RKO (cell line): ENCODE measurements at places on chromosomes 6 and 20.

- DNase-seq, result no peak
Observed at GRCh38 chr6:128513878-128514277, 6.5 kb downstream of the PTPRK start.

DNA sequence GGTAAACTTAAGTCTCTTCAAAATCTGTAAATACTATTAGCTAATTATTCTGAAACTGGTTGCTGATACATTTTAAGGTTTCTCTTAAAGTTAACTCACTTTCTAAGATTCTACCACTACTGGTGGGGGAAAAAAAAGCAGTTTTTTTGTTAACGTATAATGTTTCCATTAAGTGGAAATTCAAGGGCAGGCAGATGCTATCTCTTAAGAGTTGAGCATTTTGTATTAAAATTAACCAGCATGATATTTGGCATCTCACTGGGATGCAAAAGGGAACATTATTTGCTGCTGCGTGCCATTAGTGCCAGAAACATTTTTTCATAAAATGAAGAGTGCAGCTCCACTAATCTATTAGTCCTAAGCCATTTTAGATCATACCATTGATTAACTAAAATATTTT lies 246.2 kb downstream of the PRKN start:
- DNase-seq, result no peak

DNA sequence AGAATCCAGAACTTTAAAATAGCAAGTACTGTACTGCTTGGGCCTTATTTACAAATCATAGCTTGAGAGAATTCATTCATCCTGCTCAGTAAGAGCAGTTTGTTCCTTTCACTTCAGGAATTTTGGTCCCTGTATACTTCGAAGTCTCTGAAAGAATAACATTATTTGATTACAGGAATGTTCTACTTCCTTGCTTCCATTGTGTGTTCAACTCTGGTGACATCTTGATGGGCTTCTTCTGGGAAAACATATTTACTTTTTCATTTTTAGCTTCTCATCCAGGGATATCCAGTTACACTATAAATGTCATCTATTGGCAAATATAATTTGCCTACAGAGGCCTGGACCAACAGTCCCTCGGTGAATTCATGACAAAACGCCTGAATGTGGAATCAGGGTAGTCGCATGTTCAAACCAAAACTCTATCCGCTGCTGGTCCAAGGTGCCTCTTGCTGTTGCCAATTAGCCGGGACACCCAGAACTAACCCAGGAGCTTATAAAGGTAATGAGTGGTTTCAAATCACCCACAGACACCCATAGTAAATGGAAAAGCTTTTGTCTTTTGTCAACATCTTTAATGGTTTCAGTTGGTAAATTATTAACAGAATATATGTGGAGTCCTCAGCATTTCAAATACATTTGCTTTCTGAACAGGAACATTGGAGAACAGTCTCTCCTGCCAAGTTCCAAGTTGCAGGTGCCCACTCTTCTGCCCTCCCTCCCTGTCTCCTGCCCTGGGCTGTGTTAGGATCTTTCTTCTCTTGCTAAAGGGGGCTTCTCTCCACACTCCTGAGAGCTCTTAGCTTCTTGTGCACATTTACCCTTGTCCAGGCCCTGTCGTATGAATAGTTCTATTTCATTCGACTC lies 162.5 kb upstream of the CITED2 start:
- no peak for DNase-seq

- no peak for DNase-seq
Observed at GRCh38 chr6:80553071-80553740, 446.7 kb downstream of the BCKDHB start.

- DNase-seq, result no peak
Observed at GRCh38 chr6:6851949-6852261, 255.9 kb upstream of the RREB1 start.

DNA sequence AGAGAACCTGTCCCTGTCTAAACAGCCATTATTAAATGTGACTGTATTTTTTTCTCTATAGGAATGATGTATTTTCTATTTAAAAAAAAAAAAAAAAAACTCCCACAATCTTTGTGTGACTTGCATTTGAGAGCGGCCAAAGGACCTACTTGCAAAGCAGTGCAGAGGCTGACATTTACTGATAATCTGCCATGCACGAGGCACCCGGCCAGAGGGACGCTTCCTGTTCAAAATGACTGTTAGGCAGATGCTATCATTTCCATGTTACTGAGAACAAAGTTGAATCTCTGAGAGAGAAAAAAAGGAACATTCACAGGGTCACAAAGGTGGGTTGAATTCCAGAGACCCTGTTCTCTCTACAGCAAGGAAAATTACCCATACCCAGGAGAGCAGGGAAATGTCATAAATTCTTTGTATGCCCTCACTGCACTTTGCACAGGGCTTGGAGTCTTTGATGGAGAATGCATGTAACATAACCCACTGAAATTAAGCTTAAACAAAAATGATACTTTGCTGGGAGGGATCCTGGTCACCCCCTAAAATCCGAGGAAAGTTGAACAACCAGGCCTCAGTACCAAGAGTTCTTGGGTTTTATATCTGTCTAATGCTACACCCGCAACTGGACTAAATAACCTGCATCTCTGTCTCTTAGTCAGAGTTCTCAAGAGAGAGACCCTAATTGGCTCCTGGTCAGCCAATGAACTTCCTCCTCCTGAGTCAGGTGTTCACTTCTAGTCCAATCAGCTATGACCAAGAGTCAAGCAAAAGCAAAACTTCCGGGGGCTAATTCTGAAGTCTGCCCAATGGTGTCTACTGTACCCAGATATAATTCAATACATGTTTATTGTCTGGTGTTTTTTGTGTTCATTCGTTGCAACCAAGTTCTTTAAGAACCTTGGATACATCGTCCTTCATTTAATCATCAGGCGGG lies 61.2 kb downstream of the GCLC start:
- peak; percentile 23 for DNase-seq

DNA sequence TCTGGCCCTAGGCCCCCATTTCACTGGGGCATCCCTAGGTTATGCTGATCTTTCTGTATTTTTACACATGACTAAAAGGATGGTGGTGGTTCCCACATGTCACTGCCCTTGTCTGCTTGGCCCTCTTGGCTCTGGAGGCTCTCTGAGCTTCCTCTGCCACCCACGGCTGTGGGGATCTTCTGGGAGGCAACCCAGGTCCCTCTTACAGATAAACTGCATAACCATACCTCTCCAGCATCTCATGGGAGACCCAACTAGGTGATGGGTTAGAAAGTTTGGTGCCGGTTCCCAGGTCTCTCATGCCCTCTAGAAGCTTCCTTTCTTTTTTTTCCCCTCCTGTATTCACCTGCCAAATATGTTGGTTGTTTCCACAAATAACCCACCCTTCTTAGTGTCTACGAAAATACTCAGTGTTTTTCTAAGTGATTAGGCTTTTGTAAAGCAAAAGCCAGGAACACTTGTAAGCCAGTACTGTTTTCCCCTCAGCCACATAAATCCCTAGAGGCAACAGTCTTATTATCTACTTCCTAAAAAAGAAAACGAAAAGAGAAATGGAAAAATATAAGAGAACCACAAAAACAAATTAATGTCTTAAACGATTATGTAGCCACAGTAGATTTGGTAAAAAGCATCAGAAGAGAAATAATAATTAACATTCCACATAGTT lies 71.7 kb upstream of the SMLR1 start:
- no peak for DNase-seq

DNA sequence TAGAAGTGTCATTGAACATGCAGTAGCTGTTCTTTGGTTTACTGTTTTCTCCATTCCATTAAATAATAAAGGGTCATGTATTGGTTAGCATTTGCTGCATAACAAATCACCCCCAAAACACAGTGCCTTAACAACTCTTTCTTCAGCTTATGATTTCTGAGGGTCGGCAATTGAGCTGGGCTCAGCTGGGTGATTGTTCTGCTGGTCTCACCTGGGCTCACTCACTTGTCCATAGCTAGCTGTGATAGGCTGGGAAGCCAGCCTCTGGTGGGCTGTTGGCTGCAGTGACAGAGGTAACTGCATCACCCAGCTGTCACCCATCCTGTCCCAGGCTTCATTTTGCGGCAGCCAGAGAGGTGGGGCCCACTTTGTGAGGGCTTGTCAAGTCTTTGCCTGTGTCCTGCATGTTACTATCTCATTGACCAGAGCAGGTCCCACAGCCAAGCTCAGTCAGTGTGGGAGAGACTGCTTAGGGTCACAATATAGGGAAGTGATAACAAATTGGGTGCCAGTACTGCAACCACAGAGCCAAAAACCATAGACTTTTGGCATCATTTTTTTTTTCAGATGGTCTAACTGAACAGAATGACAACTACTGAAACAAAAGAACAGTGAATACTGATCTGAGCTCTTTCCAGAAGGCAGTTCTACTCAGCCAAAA lies 76.9 kb downstream of the SYNDIG1 start:
- DNase-seq, result no peak

GRCh38 chr6:160379466-160379865 lies 31.3 kb downstream of the SLC22A3 start:
- peak; percentile 62 for DNase-seq

DNA sequence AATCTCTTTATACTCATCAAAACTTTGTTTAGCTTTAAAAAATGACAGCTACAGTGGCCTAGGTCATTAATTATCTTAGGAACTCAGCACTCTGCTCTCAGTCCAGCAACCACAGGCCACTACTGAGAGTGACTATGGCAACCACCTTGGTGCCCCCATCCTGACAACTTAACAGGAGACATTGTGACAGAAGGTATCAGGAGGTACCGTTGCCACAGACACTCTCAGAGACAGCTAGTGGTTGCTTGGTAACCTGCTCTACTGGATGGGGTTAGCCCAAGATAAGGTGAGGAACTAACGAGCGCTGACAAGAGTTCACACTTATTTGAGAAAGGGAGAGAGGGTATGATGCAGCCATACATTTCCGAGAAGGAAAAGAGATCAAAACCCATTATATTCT lies 76.1 kb upstream of the TFAP2D start:
- DNase-seq, result no peak

- no peak for DNase-seq
Observed at GRCh38 chr20:889106-889505, 27.0 kb downstream of the ANGPT4 start.

GRCh38 chr6:116073765-116074440 lies 13.2 kb upstream of the FRK start:
- DNase-seq, result peak; percentile 63

- no peak for DNase-seq
Observed at GRCh38 chr6:155387481-155387880, 68.2 kb downstream of the NOX3 start.

- DNase-seq, result no peak
Observed at GRCh38 chr6:113356139-113356538, 501.0 kb upstream of the MARCKS start.

DNA sequence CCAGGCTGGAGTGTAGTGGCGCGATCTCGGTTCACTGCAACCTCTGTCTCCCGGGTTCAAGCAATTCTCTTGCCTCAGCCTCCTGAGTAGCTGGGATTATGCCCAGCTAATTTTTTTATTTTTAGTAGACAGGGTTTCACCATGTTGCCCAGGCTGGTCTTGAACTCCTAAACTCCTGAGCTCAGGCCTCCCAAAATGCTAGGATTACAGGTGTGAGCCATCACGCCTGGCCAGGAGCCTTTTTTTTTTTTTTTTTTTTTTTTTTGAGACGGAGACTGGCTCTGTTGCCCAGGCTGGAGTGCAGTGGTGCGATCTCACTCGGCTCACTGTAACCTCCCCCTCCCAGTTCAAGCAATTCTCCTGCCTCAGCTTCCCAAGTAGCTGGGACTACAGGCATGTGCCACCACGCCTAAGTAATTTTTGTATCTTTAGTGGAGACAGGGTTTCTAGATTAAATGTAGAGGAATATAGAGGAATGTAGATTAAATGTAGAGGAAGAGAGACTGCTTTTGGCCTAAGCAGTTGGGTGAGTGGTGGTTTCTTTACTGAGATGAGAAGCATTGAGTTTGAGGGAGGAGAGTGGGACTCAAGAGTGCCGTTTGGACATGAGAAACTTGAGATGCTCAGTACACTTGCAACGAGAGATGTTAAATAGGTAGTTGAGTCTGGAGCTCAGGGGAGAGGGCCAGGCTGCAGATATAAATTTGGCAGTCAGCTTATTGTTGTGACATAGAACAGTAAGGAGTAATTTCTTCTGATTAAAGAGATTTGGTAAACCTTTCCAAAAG lies 16.7 kb downstream of the VAPB start:
- no peak for DNase-seq

- DNase-seq, result no peak
Observed at GRCh38 chr6:75106426-75106825, 99.4 kb downstream of the COL12A1 start.

DNA sequence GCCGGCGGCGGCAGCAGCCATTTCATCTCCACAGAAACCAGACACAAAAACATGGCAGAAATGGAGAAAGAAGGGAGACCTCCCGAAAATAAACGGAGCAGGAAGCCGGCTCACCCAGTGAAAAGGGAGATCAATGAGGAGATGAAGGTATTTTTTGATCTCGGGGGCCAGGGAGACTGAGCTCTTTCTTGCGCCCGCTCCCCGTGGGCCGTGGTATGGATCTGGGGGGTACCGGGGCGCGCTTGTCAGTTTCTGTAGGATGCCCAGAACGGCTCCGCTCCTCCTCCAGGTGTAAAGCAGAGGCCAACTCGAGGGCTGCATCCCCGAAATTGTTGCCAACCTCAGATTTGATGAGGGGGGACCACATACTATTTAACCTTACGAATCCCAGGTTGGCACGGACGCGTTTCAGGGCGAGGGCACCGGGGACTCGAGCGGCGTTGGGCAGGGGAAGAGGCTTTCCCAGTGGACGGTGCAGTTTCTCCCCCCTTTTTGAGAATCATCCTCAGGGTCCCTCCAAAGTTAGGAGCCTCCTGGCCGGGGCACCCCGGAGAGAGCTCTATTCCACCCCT lies 735 bp downstream of the SOBP start:
- DNase-seq, result no peak

DNA sequence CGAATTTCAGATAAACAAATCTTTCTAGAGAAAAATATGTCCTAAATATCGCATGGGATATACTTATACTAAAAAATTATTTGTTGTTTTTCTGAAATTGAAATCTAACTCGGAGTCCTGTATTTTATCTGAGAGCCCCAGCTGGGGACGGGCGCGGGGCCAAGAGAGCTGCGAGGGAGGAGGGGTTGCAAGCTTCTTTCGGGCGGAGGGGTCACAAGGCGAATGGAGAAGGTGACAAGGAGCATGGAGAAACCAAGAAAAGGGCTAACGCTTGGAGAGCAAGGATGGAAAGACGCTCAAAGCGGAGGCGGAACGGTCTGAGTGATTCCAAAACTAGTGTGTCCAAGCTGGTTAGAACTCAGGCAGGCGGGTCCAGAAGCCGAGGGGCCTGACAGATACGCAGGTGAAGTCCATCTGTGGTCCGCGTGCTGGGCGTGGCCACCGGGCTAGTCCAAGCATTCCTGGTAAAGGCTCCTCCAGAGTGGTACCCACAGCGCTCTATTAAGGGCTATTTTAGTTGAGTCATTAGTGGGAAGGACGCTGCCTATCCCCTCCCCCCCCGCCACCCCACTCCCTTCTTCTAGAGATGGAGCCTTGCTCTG lies 41.5 kb upstream of the ZNFX1 start:
- DNase-seq, result no peak
